ENCODE measurements at places on chromosomes 11 and 22.

DNA sequence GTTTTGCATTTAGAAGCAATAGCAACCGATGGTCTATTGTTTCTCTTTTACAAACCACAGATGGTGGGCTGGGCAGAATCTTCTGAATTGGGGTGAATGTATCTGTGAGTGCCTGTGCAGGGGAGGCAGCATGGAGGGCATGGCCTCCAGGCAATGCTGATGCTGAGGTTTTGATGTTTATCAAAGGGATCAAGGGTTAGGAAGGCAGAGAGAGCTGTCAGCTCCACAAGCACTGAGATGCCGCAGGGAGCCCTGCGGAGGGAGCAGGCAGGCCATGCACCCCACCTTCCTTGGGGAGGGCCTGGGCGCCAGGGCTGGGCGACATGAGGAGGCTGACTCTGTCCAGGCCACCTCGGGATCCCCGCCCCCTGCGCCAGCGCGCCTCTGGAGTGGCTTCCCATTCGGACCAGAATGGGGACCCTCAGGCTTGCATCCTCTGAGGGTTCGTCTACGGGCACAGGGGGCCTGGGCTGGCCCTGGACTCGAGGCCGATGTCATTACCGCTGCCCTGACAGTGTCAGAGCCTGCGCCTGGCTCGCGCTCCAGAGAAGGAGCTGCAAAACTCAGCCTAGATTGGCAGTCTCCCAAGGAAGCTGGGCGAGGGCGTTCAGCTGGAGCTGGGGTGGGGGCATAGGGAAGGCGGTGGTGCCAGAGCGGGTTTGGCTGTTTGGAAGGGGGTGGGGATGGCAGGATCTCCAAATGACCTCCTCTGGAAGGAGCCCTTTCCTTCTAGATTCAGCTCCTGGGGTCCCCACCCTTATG, 13.9 kb upstream of the TH start:
- no peak for DNase-seq

DNA sequence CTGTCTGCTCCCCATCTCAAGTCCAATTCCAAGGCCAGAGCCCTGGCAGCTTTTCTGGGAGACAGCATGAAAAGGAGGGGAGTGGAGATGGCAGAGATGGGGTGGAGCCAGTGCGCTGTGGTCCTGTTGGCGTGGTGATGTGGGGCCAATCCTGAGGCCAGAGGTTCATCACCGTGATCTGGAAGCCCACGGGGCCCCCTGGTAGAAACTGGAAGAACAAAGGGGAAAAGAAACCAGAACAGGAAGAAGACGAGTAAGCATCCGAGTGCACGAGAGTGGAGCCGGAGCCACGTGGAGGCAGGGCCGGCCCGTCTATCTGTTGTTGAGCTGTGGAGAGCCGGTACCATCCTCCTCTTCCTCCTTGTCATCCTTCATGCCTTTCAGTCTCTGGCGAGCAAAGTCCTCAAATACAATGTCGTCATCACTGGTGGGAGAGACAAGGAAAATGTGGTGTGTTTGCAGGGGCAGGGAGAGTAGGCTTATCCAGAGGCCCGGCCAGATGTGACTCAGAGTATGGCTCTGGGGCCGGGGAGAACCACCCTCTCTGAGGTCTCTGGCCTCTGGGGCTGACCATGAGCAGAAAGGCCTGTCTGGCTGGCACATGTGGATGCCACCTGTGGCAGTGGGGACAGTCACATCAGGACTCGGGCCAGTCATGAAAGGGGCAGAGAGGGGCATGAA, 25.4 kb downstream of the TPBGL start:
- DNase-seq, result no peak

DNA sequence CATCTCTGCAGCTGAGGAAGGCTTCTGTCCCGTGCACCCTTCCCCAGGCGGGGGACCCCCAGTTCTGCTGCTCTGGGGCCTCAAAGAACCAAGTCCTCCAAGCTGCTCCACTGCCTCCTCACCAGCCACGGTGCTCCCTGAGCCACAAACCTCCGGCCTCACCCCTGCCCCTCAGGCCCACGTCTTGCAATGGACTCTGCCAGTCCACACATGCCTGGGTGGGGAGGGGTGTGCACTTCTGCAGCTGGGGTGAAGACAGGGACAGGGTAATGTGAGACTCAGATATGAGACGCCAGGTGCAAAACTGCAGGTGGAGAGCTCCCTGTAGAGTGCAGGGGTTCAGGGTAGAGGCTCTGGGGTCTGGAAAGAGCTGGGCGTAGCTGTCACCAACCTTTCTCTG, 3.2 kb upstream of the PTDSS2 start:
- DNase-seq, result no peak

DNA sequence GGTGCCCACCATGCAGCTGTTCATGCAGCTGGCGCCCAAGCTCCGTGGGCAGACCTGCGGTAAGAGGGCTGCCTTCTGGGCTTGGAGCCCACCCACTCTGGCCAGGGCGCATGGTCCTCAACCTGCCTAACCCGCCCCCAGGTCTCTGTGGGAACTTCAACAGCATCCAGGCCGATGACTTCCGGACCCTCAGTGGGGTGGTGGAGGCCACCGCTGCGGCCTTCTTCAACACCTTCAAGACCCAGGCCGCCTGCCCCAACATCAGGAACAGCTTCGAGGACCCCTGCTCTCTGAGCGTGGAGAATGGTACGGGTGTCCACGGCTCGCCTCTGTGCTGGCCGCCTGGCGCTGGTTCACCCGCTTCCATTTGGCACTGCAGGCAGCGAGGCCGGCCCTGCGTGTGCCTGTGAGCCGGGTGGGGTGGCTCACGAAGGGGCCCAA, 11.0 kb downstream of the MUC5AC start:
- DNase-seq, result no peak

DNA sequence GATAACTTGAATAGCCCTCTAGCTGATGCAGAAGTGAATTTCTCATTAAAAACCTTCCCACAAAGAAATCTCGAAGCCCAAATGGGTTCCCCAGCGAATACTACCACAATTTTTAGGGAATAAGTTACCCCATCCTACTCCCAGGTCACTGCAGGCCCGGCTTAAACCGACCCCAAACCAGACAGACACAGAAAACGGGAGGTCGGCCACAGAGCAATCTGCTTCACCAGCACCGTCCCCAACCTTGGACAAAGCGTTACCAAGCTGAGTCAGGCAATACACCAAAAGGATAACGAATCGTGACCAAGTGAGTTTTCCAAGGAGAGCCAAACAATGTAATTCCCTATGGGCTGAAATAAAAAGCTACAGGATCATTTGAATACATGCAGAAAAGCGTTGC, 575 bp upstream of the MOV10L1 start:
- DNase-seq, result no peak

GRCh38 chr22:46620588-46621242, 529 bp downstream of the GRAMD4 start:
- DNase-seq, result no peak

DNA sequence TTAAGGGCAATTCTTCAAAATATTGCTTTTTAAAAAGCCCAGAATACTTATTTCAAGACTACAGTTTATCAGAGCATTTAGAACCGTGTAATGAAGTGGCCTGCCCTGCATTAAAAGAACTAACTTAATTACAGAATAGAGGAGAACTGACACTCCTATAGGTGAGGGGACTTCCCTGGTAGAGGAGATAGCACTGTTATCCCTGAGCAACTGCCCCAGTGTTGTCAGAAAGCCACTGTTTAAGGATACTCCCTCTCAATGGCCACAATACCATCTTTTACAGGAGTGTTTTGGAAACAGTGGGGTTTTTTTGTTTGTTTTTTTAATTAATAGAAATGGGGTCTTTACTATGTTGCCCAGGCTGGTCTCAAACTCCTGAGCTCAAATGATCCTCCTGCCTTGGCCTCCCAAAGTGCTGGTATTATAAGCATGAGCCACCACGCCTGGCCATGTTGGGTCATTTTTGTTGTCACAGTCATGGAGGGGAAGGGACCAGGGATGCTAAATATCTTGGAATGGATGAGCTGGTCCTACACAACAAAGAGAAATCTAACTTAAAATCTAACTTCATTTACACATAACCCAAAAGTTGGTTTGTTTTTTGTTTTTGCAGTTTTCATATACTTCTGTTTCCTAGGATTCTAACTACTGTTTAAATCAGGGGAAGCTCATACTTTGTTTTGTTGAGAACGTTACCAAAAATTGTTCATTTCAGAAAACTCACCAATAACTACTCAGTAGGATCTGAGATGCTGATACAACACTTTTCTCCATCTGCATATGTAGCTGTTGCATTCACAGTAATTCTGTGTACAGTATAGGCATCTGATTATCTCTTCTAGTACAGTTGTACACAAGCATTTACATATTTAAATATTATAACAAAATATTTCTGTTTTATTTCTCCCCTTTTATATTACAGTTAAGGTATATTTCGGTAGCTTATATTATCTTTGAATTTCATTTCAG, 8.1 kb downstream of the RPL27A start:
- no peak for DNase-seq

- peak; percentile 81 for DNase-seq
Measured at GRCh38 chr11:96338910-96339705, 3.9 kb downstream of the MAML2 start.

DNA sequence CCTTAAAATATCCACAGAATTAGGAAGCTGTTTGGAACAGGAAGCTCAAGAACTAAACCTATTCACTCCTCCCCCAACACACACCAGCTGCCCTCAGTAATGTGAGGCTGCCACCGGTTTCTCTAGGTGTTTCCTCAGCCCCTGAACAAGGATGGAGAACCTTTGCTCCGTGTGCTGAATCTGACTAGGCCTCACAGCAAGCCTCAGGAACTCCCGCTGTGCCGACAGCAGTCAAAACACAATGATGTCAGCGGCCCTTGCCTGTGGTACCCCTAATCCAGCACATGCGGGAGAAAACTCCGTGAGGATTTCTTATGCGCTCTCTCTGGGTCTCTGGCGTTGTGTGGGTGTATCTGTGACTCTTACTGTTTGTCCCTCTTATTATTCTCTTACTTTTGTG, 153.3 kb downstream of the EFCAB6 start:
- DNase-seq, result no peak

- no peak for DNase-seq
Measured at GRCh38 chr11:118098996-118099837, 12.5 kb upstream of the SMIM35 start.

DNA sequence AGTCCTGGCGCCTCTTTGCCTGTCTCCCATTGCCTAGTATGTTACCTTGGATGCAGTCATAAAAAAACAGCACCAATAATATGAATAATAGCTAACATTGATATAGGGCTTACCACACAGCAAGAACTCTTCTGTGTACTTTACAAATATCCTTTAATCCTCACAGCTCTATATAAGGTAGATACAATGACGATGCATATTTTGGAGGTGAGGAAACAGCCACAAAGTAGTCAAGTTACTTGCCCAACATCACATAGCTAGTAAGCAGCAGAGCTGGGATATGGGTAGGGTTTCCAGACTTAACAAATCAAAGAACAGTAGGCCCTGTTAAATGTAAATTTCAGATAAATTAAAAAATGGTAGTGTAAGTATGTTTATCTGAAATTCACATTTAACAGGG, 128.8 kb downstream of the ST3GAL4 start:
- DNase-seq, result peak; percentile 6

- no peak for DNase-seq
Measured at GRCh38 chr22:38133331-38133730, 22.8 kb upstream of the BAIAP2L2 start.

- DNase-seq, result no peak
Measured at GRCh38 chr22:32562401-32562800, 87.8 kb downstream of the FBXO7 start.

- no peak for DNase-seq
Measured at GRCh38 chr11:76049511-76049910, 156.8 kb downstream of the WNT11 start.

DNA sequence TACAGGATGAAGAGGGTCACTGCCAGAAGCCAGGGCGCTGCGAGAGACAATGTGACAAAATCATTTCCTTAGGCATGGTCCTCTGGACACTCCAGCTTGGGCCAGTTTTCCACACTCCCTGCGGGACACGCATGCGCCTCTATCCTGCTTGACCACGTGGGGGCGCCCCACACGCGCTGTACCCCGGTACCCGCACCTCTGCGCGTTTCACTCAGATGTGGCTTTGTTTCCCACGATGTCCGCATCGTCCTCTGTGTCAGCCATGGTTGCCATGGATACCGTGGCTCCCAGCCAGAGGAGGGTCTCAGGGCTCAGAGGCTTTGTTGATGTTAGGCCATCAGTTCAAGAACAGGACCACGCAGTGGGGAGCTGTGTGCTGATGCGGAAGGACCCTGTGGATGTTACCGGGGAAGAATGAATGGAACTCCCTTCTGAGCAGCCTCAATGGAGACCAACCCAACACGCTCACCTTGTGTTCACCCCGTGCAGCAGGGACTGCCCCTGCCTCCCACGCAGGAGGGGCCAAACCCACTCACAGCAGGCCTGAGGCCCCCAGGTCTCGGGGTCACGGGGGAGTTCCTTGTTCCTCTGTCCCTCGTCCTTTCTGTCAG, 101.1 kb upstream of the SLC22A12 start:
- DNase-seq, result peak; percentile 4

- DNase-seq, result peak; percentile 62
Measured at GRCh38 chr11:78564490-78565467, 9.9 kb downstream of the NARS2 start.

GRCh38 chr11:29328961-29329441, 687.8 kb downstream of the KCNA4 start:
- DNase-seq, result peak; percentile 78

DNA sequence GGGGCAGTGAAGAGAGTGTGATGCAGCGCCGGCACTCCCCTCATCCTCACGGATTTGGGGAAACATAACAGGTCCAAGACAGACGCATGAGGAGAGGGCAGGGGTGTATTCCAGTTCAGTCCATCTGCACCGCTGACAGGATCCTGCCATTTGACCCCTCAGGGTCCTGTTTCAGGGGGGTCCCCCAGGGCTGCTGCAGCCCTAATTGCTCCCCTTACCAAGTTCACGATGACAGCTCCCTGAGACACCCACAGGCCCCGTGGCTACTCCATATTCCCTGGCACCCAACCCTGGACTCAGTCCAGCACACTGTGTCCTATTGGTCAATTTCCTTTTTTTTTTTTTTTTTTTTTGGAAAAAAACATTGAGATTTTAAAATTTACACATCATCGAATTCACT, 41.5 kb downstream of the SHANK2 start:
- no peak for DNase-seq

- no peak for DNase-seq
Measured at GRCh38 chr11:117378976-117379865, 51.6 kb downstream of the CEP164 start.

DNA sequence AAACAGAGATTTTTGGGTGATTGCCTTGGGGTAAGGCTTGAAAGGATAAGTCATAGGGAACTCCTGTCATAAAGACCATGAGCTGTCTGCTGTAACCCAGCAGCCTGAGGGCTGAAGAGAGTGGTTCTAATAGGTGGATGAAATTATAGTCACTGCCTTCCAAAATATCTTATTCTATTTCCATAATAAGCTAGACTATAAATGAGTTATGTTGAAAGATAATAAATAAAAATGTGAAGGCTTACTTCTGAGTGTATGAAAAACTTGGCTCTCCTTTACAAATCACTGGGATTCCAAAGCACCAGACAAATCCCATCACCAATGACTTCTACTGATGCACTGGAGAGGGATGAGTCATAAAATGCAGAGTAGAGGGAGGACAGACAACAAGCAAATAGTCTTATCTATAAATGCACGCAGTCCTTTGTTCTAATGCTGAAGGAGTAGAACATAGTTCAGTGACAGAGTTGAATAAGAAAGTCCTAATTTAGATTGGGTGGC, 775.0 kb upstream of the LRRC4C start:
- peak; percentile 7 for DNase-seq

Measured in renal cortical epithelial cell (primary cell).